ENCODE measurements at places on chromosomes 13 and 19.

DNA sequence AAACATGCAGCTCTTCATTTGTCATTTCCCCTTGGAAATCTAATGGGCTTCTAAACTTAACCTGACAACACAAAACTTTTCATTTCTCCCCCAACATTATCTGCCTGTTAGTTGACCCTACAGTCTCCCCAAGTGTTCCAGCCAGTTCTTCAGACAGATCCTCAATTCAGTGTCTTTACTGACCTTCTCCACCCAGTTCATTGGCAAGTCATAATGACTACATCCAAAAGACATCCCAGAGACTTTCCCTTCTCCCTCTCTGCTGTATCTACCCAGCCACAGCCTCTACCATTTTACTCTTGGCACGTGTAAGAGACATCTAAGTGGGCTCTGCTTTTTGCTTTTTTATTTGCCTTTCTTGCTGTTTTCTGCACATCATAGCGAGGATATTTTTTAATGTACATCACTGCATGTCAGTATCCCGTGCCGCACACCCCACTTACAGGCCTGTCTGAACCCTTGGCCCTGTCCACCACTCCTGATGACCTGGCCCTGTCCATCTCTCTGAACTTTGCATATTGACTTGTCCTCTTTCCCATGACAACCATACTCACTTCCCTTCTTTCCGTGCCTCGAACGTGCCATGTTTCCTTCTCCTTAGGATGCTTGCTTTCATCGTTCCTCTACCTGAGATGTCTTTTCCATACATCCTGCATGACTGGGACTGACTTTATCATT is 391.9 kb downstream of the IRS2 start:
- no peak for DNase-seq

GRCh38 chr19:44807162-44807561 is 1.7 kb upstream of the BCAM start:
- DNase-seq, result no peak

DNA sequence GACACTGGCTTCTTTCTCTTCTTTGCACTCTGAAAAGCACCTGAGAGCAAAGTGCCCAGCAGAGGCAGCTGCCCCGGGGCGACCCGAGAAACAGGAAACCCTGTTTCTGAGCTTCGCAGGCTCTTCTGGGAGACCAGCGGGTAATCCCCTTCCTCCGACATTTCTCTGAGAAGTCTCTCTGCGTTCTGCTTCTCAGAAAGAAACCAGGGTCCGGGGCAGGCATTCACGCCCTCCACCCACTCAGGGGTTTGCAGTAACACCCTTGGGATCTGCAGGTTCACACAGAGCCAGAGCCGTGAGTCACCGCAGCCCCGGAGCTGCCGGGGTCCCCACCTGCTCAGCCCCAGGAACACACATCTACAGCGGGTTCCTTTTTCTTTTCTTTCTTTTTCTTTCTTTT is 86.0 kb downstream of the GADD45B start:
- DNase-seq, result no peak

DNA sequence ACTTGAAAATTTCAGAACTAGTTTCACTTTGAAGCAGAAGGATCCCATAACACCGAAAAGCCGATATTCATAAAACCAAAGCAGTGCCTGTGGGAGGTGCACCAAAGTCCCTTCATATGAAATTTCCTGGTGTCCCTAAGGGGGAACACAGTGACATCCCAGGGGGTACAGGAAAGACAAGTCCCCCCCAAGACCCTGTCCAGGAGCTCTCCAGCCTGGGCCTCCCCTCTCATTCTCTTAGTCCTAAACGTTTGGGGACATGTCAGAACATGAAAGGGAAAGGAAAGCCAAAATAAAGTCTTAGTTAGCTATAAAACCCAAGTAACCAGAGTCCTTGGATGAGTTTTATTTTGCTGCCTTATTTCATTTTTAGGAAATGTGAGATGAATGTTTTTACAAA is 56.6 kb downstream of the MRPL57 start:
- no peak for DNase-seq

- DNase-seq, result no peak
These were observed 61.8 kb downstream of the URI1 start for GRCh38 chr19:30003866-30004265.

DNA sequence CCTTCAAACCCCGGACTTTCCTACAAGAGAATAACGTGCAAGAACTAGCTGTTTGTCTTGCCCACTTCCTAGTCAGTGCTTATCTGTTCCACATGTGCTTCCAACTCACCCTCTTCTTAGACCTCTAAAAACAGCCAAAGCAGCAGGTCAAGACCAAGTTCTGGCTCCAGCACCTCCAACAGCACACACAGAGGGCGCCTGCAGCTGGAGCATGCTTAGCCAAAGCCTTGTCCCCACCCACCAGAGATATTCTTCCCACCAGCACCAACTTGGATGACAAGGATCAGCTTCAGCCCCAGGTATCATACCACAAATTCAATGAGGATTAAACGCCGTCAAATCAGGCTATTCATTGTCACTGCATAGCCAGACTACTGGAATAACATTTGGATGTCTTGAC is 17.9 kb downstream of the RCBTB1 start:
- DNase-seq, result peak; percentile 73

- peak; percentile 5 for DNase-seq
These were observed 165.1 kb downstream of the PCCA start for GRCh38 chr13:100254002-100254401.

GRCh38 chr13:107025991-107026390 is 458.1 kb upstream of the ARGLU1 start:
- DNase-seq, result no peak

DNA sequence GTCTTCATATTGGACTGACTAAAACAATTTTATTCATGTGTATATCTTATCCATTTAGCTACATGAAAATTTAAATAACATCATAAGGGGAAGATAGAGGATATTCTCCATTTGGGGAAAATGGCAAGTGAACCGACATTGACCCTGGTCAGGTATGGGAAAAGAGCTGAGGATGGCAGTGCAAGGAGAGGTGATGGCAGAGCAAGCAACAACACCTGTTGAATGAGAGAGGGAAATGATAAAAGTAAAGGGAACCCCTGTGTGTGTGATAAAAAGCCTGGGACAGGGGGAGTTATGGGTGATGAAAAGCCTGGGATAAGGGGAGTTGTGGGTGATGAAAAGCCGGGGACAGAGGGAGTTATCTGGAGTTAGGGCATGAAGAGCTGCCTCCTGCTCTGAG is 4.0 kb downstream of the CLC start:
- no peak for DNase-seq

GRCh38 chr13:79989217-79989661 is 351.7 kb downstream of the SPRY2 start:
- no peak for DNase-seq

GRCh38 chr19:35671818-35672217 is 5.5 kb downstream of the UPK1A start:
- DNase-seq, result peak; percentile 83

- DNase-seq, result no peak
These were observed 118.8 kb downstream of the NUFIP1 start for GRCh38 chr13:44870456-44870929.

DNA sequence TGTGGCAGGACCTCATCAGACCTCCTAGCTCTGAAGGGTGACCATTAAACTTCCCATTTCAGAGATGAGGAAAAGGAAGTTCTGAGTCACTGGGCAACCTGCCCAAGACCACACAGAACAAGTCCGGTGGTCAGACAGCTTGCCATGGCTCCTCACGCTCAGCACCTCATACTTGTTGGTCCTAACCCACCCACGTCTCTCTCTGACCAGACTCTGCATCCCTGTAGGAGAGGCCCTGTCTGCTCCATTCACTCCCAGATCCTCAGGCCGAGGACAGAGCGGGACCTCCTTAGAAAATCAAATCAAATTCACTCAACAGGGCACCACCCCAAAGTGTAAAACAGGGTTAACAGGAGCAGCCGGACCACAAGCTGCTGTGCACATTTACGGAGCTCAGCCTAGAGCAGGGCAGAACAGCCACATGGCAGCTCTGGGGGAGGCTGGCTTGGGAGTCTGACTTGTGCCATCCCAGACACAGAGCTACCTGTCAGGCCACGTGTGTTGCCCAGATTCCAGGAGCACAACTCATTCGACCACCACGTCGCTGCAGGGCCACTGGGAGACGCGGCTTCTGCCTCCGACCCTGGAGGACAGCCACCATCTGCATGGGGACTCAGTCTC is 1.7 kb downstream of the MIER2 start:
- peak; percentile 71 for DNase-seq

DNA sequence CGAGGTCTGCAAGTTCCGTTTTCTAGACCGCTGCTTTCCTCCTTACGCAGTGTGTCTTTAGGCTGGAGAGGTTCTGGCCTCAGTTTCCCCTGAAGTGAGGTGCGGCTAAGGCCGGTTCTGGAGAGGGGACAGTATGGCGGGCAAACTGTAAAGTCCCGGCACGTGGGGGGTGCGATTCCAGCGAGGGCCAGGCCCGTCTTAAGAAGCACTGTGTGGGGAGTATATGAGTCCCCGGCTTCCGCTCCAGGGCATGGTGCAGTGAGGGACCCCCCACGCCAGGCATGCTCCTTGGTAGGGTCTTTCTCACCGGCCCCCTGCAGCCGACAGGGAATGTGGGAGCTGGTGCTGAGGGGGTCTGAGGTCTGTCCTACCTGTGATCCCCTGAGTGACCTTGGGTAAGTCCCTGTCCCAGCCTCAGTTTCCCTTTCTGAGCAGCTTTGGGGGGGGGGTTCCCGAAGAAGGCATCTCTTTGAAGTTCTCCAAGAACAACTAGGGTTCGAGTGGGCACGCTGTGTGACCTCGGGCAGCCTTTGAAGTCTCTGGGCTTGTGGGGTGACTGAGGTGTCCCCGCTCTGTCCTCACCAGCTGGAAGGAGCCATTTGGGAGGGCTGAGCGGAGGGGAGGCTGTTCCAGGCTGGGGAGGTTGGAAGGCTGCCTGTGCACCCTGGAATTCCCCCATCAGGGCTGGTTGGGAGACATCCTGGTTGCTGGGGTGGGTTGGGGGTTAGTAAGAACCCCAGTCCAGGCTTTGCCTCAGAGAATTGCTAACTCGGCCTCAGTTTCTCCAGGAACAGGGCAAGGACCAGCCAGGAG is 1.5 kb downstream of the NFIC start:
- no peak for DNase-seq

DNA sequence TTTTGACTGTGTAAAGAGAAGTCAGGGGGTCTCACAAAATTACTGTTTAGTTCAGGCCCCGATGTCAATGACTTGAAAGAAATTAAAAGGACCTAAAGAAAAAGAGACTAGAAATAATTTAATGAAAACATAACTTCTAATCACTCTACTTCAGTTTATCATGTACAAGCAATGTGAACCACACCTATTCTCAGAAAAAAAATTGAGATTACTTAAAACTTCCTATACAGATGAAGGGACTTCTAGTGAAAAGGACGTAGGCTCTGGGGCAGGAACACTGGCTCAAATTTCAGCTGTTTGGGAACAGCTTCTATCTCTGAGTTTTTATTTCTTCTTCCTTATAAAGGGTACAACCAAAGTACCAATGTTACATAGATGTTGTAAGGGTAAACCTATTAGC is 38.0 kb downstream of the TPT1 start:
- peak; percentile 66 for DNase-seq

GRCh38 chr13:90238413-90238812 is 1109.1 kb upstream of the MIR17HG start:
- DNase-seq, result peak; percentile 12

- DNase-seq, result peak; percentile 41
These were observed 11.7 kb downstream of the NDUFB7 start for GRCh38 chr19:14559916-14560775.

DNA sequence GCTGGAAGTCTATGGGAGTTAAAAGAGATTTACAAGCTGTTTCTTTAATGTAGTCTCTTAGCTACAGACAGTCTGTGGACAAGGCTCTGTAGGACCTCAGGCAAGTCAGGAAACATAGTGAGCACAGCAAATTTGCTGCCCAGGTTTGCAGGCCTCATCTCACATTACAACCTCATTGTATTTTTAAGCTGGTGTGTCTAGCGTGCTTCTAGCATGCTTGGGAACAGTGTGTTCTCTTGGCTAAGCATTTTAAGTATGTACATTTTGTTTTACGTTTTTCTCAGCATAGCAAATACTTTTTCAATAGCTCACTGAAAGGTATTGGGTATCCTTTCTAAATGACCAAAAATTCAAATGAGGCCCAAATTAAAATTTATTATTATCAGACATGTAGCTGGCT is 113.2 kb downstream of the STARD13 start:
- DNase-seq, result no peak

DNA sequence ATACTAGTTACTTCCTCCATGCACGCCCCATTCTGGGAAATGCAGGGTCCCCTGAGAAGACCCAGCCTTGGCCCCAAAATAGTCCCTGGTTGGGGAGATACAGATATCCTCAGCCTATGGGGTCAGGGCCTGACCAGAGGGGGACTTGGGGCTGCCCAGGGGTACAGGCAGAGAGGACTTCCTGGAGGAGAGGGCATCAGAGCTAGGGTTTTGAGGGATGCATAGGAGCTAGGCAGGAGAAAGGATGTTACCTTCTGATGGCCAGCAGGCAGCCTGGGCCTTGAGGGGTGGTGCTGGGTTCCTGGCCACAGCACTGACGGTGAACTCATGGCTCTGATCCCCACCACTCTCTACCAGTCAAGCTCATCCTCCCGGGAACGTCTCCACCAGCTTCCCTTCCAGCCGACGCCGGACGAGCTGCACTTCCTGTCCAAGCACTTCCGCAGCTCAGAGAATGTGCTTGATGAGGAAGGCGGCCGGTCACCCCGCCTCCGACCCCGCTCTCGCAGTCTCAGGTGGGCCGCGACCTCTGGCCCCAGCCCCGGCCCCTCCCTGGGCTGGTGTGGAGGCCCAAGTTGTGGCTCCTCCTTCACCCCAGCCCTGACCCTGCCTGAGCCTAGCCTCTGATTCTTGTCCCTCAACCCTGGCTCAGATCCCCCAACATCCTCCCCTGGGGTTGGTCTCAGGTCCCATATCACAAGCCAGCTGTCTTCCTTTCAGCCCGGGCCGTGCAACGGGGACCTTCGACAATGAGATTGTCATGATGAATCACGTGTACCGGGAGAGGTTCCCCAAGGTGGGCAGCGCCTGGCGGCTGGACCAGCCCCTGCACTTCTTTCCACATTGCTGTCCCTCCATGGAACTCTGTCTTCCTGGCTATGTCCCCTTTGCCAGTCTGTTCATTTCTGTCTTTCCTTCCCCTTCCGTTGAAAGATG is 25.6 kb downstream of the MAST3 start:
- no peak for DNase-seq

DNA sequence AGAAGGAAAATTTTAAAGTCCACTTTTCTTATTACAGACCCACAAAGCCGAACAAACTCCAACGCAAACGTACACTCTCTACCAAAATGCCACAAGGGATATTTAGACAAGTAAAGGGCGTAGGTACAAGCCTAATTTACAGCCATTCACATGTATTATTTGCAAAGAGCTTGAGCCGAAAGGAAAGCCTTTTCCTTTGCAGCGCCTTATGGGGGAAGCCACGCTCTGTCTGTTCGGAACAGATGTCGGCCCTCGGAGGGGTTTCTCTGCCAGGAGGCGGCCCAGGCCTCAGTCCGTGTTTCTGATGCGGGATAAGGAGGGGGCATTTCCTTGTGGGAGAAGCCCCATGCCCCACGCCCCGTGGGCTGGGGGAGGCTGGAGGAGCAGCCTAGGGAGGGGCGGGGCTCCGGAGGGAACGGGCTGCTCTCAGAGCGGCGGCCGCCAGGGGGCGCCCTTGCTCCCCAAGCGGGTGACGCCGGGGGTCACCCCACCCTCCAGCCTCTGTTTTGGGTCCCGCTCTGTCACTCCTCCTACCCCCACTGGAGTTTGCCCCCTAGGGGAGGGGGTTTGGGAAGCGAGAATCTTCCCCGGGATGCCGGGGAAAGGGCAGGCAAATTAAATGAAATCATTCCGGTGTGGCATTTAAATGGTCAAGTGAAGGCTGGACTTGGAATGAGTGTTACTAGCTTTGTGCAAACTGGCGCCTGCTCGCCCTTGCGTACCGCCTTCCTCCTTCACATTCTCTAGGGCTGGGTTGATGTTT is 2.9 kb downstream of the HTR2A start:
- DNase-seq, result peak; percentile 51
